ENCODE measurements at places on chromosomes 3 and 15. TPM values are rescaled to one million over a fixed set of nuclear protein-coding genes. Genes with fewer than 3 reads are reported as not detected.

LAMB2 gene
- polyA plus RNA-seq = 209 TPM

GOLGA6L10 gene
- 7.4 TPM for polyA plus RNA-seq

GRCh38 chr3:2511356-2511755 lies 412.7 kb downstream of the CNTN4 start:
- DNase-seq = peak; percentile 11
- H3K27ac ChIP-seq = no peak overlapping the region
- no peaks in the 10 kb centered on the region for H3K36me3 ChIP-seq
- H3K27me3 ChIP-seq = no peaks in the 10 kb centered on the region

GRCh38 chr3:53081318-53081717 lies 35.4 kb upstream of the SFMBT1 start:
- no peaks in the 10 kb centered on the region for H3K27me3 ChIP-seq
- H3K36me3 ChIP-seq = peaks cover 2% of the 10 kb centered on the region
- peaks cover 12% of the 10 kb centered on the region for H3K4me1 ChIP-seq
- no peak overlapping the region for H3K27ac ChIP-seq
- H3K4me3 ChIP-seq = no peak overlapping the region

DNA sequence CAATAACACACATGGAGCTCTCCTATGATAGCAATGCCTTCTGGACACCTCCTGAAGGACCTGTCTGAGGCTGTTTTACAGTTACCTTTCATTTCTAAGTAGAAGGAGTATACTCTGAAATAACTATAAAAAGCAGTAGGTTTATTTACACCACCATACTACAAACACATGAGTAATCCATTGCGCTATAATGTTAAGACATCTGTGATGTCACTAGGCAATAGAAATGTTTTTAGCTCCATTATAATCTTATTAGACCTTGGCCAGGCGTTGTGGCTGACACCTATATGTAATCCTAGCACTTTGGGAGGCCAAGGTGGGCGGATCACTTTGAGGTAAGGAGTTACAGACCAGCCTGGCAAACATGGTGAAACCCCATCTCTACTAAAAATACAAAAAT lies 24.7 kb downstream of the PXK start:
- peaks cover 3% of the 10 kb centered on the region for H3K4me1 ChIP-seq
- H3K36me3 ChIP-seq = no peaks in the 10 kb centered on the region
- H3K27ac ChIP-seq = no peak overlapping the region
- H3K4me3 ChIP-seq = no peak overlapping the region
- no peak for DNase-seq

DNA sequence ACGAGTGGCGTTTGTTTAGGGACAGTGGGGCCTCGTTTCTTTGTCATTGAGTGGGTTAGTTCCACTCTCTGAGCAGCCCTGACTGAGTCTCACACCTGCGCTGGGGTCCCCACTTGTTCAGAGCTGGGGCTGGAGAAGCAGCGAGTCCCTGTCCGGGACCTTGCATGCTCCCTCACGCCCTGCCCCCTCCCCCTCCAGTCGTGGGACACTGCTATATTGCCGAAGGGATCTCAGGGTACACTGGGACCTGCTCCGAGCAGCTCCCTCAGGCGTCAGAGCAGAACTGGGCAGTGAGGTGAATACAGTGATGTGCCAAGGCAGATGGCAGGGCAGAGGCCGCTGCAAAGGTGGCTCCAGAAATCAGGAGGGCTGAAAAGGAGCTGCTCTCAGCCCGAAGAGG lies 59.9 kb upstream of the KLF13 start:
- H3K36me3 ChIP-seq = no peaks in the 10 kb centered on the region
- no peaks in the 10 kb centered on the region for H3K27me3 ChIP-seq
- no peak for DNase-seq

- H3K27ac ChIP-seq = no peak overlapping the region
- peaks cover 13% of the 10 kb centered on the region for H3K27me3 ChIP-seq
- H3K4me1 ChIP-seq = no peaks in the 10 kb centered on the region
- no peaks in the 10 kb centered on the region for H3K36me3 ChIP-seq
- H3K4me3 ChIP-seq = no peak overlapping the region
Measured at GRCh38 chr3:46378426-46378942, 7.7 kb downstream of the CCR5 start.

DNA sequence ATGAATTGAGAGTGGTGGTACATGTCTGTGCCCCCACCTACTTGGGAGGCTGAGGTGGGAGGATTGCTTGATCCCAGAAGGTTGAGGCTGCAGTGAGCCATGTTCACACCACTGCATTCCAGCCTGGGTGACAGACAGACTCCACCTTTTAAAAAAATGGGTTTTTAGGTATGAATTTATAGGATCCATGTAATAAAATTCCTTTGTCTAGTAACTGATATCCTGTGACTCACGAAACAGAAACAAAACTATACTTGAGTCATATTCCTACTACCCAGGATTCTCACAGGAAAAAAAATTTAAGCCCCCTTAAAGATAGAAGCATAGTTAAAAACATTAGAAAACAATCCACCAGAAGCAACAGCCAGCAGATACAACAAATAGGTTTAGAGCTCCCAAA lies 10.0 kb upstream of the CRTC3 start:
- no peaks in the 10 kb centered on the region for H3K27me3 ChIP-seq
- H3K4me3 ChIP-seq = no peak overlapping the region
- H3K27ac ChIP-seq = no peak overlapping the region
- H3K4me1 ChIP-seq = no peaks in the 10 kb centered on the region
